Endothelial cell (in vitro differentiated cells): ENCODE measurements at places on chromosomes 7 and 10.

- no peak for DNase-seq
These were observed 4.6 kb downstream of the REPIN1 start for GRCh38 chr7:150373049-150373801.

- DNase-seq, result no peak
These were observed 12.0 kb upstream of the HHEX start for GRCh38 chr10:92677708-92678107.

DNA sequence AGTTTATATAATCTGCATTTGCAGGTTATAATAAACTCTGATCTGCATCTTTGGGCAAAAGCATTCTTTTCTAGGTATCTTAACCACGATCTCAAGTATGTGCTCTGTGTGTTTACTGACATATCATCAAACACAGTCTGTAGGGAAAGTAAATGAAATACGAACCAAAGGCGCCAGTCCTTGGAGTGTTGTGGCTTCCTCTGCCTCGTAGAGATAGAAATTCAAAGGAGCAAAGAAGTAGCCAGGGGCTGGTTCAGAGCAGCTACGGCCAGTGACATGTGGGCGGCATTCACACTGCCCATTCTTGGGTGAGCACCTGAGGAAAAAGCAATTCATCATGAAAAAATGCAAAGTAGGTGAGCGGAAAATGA, 38.7 kb downstream of the LAMB4 start:
- no peak for DNase-seq

GRCh38 chr10:49015700-49016099, 76.1 kb upstream of the LRRC18 start:
- DNase-seq, result no peak

DNA sequence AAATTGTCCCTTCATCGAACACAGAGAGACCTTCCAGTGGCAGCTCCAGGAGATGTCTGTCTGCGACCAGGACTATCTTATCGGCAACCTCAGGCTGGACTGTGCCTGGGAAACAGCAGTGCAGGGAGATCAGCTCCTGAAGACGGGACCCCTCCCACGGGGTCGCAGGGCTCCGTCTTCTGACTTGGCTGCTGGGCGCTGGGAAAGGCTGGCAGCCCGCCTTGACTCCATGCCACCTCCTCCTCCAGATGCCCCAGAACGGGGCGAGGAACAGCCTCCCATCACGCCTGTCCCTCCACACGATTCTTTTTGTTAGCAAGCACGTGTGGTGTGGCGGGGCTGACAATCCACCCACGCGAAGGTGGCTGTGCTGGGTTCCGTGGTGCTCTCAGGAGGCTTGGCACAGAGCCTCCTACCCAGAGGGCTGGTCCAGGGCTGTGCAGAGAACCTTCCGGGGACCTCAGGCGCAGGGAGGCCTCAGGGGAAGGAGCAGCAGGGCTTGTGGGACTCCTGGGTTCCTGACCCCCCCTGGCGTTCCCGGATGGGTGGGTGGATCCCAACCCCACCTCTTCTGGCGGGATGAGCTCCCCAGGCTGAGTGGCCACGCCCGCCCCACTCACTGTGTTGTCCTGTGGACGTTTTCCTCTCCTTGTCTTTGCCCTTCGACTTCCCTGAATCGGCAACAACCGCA, 47.6 kb upstream of the NKX6-2 start:
- DNase-seq, result no peak

DNA sequence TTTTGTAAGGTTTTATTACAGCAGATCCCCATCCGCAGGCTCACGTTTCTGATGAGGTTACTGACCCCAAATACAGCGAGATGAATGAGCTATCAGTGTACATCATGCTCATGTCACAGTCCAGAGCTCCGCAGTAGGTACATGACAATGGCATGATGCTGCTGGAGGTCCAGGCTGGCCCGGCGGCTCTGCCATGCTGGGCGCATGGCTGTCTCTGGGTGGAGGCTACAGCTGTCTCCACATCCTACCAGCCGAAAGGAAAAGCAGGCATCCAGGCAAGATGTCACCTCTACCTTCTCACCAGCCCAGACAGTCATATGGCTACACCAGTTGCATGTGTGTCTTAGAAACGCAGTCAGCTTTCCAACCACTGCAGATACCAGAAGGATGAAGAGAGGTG, 90.9 kb upstream of the RNF32 start:
- no peak for DNase-seq

DNA sequence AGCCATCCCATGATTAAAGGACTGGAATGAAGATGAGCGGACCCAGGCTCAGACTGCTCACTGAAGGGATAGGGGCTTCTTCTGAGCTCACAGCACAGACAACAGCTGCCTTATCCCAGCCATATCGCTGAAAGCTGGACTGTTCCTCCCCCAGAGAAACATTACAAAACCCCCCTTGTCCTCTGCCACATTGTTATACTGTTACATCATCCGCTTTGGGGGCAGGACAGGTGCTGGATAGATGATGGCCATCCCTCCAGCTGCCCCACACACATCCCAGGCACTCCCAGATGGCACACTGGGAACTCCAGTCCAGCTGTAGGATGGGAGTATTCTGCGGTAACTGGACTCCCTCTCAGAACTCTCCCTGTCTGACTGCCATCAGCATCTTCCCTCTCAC, 58.7 kb upstream of the BTRC start:
- no peak for DNase-seq

GRCh38 chr7:44187636-44188416, 1.4 kb downstream of the GCK start:
- DNase-seq, result no peak

DNA sequence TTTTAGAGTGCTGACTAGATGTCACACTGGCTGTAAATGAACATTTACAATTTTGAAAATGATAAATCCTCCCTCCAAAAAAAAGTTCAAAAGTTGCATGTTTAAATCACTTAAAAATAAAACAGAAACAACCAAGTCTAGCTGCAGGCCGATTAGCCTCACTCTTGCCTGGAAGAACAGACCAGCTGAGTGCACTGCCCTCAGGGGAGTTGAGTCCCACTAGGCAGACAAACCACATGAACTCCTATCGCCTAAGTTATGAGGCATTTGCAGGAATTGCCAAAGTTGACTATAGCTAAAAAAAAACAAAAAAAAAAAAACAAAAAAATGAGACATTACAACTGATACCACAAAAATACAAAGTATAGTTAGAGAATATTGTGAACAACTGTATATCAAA, 510.0 kb downstream of the ANKRD7 start:
- no peak for DNase-seq

DNA sequence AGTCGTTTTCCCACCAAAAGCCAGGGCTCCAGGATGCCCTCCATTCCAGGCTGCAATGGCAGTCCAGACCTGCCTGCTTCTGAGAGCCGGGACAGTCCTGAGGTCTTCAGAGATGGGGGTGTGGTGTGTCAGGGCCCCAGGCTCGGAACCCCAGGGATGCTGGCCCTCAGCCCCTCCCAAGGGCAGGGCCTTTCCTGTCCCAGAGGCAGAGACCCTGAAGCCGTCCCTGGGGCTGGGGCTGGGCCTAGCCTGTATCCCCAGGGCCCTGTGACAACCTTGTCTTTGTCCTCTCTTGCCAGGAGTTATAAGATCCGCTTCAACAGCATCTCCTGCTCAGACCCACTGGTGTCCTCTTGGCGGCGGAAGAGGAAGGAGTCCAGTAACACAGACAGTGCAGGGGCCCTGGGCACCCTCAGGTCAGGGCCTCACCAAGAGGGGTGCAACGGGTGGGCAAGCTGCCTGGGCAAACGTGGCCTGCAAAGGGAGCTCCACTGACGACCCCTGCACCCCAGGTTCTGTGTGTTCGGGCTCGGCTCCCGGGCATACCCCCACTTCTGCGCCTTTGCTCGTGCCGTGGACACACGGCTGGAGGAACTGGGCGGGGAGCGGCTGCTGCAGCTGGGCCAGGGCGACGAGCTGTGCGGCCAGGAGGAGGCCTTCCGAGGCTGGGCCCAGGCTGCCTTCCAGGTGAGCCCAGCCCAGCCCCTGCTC, 15.9 kb downstream of the NOS3 start:
- no peak for DNase-seq

GRCh38 chr10:28171468-28172222, 131.2 kb downstream of the MPP7 start:
- no peak for DNase-seq

DNA sequence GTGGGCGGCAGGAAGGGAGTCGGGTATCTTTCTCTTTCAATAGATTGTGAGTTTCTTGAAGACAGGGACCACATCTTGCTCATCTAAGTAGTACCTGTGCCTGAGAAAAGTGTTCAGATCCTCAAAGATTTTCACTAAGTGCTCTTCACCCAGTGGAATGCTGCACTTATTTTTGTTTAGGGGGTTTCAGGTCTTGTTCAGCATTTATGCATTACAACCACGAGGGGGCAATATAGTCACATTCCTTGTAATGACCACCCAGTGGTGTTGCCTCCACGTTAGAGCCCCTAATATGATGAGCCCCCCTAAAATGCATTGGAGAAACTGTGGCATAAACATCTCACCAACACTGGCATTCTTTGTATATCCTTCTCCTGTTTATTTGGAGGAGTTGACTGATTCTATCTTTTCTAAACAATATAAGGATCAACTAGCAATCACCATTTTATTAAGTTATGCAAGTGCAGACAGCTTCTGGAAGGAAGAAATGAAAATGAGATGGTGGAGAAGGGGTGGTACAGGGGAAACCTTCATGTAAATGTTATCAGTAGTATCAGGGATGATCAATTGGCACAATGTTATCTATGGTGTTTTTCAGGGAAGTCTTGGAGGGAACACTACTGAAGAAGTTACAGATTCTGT, 3.1 kb upstream of the PAPSS2 start:
- no peak for DNase-seq

GRCh38 chr10:109773288-109774120, 149.8 kb downstream of the XPNPEP1 start:
- DNase-seq, result no peak

DNA sequence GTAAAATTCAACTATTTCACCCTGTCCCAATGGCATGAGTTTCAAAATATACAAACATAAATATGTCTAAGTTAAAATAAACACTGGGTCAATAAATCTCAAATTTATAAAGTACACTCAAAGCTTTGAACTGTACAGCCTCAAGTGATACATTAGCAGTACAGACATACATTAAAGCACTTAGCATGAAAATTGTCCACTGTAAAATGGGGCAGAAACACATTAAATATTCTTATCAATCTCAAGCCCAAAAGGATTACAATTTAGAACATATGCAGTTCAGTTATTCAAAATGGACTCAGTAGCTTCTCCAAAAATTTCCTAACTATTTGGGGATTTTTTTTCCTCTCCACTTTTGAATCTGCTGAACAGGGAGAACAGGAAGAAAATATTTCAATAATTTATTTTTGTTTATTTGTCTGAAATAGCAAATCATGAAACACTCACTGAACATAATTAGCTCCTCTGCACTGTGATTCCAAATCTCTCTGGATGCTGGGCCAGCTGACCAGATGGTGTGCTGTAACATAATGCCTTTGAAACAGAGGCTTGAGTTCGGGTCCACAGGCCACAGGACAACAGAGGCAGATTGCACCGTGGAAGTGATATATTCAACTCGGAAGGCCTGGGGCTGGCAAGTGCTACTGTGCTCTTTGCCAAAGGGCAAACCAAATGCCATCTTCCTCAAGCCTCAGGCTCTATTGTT, 248.9 kb upstream of the LRRN3 start:
- DNase-seq, result no peak

GRCh38 chr7:47504551-47505311, 77.2 kb downstream of the TNS3 start:
- DNase-seq, result no peak

GRCh38 chr10:70035531-70035930, 17.1 kb upstream of the MACROH2A2 start:
- no peak for DNase-seq

DNA sequence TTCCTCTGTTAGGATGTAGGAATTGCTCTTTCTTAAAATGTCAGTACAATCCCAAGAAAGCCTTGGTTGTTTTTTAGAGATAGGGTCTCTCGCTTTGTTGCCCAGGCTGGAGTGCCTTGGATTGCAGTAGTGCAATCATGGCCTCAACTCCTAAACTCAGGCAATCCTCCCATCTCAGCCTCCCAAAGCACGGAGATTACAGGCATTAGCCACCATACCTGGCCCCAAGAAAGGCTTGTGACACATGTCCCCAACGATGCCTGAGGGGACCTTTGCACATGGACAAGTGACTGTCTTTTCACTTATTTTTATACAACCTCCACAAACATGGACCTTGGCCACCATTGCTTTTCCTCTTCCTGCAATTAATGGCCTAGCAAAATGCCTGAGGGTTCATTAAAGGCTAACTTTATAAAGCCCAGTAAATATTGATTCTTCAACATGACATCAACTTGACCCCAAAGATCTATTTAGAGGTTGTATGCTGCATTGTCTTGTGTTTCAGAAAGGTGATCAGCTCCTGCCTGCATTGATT, 10.0 kb upstream of the SPOCK2 start:
- DNase-seq, result no peak

GRCh38 chr7:40986351-40986873, 716.5 kb downstream of the INHBA start:
- no peak for DNase-seq

DNA sequence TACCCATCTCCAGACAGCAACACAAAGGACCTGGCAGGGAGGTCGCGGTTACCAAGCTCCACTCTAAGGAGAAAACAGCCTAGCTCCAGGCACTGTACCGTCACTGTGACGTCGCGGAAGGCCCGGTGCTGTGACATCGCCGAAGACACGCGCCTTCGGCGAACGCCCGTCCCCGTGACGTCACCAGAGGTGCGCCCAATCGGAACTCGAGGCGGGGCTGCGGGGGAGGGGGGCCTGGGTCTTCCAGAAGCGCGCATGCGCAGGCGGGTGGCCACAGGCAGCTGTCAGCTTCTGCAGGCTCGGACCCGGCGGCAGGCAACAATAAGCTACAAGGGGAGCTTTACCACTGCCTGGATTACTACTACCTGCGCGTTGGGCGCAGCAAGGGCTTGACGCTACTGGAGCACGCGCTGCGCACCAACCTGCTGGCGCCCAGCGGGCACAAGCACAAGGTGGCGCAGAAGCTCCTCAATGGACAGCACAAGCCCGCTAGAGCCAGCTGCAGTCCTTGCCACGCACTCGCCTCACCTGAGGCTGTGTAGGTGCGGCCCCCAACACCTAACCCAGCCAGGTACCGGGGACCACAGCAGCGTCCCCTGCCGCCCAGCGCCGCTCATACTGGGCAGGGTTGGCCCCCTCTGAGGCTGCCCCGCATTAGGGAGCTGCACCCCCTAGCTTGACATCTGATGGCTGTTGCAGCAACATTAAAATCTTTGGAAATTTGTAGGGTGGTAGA, 208.4 kb downstream of the TPST1 start:
- DNase-seq, result peak; percentile 81

DNA sequence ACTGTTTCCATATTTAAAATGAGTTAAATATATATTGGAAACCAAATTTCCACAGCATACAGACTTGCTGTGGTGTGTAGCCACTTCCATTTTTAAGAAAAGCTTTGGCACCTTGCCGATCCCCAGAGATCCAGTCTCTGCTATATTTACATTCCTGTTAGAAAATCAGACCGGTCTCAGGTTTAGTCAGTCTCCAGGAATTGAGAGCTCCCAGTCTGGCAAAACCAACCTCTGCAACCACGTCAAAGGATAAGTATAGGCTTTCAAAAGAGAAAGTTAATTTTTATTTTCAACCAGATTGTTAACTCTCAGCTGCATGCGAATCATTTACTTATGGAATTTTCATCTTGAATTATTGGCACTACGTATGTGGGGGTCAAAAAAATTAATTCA, 28.2 kb downstream of the PUS7 start:
- DNase-seq, result no peak

- DNase-seq, result no peak
These were observed 88.2 kb downstream of the ZNF438 start for GRCh38 chr10:30943451-30943850.

- no peak for DNase-seq
These were observed 18.9 kb downstream of the OTUD1 start for GRCh38 chr10:23457632-23458417.

- no peak for DNase-seq
These were observed 233.8 kb upstream of the NEBL start for GRCh38 chr10:21130683-21131442.

GRCh38 chr10:87541114-87541513, 36.4 kb downstream of the MINPP1 start:
- DNase-seq, result no peak
